ENCODE measurements at places on chromosomes 7 and 10. TPM values are rescaled to one million over a fixed set of nuclear protein-coding genes. Genes with fewer than 3 reads are reported as not detected.

Gene ACTR3C
- polyA plus RNA-seq: 9.7 TPM

Gene HECTD2
- polyA plus RNA-seq: 31.0 TPM

Gene ANKIB1
- polyA plus RNA-seq: 55.5 TPM

DNA sequence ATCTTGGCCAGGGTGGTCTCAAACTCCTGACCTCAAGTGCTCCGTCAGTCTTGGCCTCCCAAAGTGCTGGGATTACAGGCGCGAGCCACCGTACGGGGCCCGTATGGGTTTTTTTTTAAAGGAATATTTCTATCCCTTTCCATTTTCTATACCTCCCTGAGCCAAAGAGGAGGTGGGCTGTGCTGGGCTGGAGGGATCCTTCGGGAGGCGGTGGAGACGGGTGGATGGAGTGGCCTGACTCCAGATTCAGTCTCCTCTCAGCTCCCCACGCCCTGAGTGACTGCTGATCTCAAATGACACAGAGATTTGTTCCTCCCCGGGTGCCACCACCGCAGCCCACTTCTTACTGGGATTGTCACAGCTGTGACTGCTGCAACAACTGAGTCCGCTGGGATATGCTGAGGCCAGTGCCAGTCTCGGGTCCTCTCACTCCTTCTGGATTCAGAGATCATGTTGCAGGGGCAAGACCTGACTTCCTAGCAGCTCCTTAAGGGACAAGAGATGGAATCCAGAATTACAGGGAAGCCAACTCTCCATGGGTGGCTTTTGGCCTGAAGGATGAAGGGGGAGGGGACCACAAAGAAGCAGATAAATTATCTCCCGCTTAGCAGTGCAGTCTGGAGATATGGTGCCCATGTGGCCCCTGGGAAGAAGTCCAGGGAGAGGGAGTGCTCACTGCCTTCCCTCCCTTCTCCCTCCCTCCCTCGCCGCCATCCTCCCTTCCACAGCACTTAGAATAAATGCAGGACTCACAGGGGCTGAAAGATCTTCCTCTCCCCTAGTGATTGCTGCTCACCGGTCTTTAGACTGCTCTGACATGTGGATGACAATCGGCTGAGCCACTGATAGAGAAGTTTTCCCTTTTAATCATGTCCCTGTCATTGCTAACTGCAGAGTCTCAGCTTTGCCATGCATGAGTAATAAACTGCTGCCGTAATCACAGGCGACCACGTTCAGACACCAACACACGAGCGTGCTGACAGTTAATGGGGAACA lies 14.3 kb downstream of the GALNT17 start:
- DNase-seq: no peak

- no peak for DNase-seq
These were observed 30.8 kb upstream of the CRYGN start for GRCh38 chr7:151470711-151471110.

DNA sequence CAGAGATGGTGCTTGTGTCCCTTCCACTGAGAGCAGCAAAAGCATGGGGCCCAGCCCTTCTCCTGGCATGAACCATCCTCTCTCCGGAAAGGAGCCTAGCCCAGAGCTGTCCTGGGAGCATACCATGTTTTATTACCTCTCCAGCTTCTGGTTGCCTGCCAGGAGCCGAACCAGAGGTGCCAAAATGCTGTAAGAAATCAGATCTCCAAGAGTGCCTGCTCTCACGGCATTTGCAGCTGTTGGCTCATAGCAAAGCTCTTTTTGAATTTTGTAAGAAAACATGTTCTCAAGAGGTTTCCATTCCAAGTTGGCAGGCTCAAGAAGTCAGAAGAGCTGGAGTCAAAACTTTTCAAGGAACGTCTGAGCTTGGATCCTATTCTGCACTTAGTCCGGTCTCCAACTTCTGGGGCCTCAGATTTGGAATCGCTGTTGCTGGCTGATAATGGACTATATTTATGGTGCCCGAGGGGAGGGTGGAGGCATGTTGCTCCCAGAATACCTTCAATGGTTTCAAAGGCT lies 211.7 kb upstream of the MKI67 start:
- DNase-seq: no peak

GRCh38 chr7:27101171-27101956 lies 1.1 kb downstream of the HOXA2 start:
- no peak for DNase-seq

DNA sequence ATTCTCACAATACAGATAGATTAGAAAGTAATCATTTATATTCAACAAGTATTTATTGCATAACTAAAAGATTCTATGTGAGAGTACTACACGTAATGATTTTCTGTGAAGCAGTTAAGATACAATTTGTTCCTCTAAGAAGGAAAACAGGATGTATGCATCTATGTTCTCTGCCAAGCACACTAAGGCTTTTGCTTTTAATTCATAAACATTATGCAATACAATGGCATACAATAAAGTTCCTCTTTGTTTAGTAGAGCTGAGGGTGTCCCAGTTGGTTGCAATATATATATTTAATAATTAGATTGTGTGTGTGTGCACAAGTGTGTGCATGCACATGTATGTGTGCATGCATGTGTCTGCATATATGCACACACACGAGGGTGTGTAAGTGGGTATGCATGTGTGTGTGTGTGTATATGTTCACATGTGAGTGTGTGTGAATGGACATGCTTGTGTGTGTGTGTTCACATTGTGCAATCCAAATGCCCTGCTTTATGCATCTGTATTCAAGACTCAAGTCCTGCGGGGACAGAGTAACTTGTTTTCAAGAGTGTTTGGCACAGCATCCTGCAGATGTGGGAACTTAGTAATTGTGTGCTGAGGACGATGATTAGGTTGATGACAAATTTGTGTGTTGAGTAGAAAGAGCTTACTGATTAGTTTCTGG lies 481.5 kb upstream of the KLF6 start:
- DNase-seq: no peak

GRCh38 chr10:113921561-113922370 lies 67.3 kb downstream of the NHLRC2 start:
- no peak for DNase-seq

GRCh38 chr7:45157286-45157652 lies 322 bp upstream of the RAMP3 start:
- DNase-seq: no peak

- no peak for DNase-seq
These were observed 97.5 kb upstream of the OIT3 start for GRCh38 chr10:72796042-72796441.

- DNase-seq: no peak
These were observed 124.0 kb upstream of the ZEB1 start for GRCh38 chr10:31194986-31195385.

DNA sequence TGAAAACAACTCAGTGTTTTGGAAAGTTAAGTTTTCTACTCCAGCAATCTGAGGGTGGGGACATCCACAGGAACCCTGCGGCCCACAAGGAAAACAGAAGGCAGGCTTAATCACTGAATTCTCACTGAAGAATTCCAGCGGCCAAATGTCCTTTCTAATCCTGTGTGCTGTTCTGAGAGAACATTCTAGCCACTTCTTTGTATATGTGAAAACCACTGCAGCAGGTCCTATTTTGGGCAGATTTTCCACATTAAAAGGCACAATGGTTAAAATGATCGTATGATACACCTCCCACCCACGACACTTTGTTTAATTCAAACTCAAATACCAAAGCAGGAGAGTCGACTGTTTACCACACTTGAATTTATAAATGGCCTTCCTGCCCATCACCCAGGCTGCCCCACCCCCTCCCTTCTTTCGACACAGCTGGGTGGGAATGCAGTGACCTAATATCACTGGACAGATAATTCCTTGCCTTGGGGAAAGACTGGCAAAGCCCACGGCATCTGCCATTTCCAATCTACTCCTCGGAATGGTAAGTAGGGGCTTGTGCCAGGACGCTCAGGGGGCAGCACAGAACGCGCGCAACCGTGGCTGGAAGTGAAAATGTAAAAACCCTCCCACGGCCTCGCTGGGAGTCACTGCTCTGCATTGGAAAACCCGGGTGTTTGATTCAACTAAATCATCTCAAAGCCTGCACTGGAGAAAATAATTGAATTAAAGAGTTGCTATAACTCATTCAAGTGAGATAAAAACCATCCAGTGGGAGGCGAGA lies 67.0 kb downstream of the CTBP2 start:
- DNase-seq: no peak

GRCh38 chr10:111561124-111561523 lies 484.3 kb downstream of the ADRA2A start:
- no peak for DNase-seq

GRCh38 chr7:142581341-142581740 lies 167.9 kb upstream of the PRSS1 start:
- no peak for DNase-seq

DNA sequence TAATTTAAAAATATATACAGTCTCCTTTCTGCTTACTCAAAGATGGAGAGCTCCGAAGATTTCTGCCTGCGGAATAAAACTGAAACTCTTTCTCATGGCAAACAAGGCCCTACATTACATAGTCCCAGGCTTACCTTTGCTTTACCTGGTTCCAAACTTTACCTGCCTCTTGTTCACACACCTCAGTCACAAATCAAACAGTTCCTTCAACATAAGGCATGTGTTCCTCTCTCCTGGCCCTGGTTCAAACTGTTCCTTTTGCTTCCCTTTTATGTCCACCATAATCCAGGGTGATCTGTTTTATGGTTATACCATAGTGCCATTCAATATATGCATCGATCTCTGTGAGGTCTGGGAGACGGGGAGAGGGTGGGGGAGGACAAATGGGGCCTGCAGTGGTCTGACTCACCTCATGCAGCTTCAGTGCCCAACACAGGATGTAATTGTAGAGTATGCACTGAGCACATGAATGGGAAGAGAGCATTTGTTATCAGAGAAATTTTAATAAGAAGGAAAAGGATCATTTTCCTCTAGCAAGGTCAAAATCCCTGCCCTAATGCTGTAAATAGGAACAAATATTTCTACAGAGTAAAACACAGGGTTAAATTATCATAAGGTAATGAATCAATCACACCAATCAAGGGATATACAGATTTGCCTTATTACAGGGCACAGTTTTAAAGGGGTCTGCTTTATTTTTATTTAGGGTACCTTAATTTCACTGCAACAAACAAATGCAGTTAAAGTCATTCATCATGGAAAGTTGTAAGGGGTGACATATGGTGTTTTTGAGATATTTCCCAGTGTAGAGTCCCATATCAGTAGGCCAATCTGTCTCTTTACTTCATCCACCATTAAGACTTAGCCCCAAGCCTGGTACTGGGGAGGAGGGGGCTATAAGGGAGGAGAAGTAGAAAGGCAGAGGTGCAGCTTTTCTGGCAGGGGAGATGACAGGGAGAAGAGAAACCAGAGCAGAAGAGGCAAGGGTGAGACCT lies 88.8 kb upstream of the PDE1C start:
- no peak for DNase-seq

DNA sequence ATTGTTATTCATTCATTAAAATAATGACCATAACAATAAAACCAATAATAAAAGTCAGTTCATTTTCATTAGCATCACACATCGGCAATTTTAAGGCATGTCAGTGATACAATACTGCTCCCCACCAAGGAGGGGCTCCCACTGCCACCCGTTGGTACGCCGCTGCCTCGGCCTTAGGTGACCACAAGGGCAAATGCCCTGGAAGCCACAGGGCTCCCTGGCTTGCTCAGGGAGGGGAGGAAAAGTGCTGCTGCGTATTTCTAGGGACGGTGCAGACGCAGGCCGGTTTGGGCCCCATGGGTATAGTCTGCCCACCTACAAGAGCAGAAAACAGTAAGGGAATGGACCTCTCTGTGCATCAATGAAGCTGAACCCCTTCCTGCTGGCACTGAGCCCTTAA lies 85.1 kb downstream of the SLIT1 start:
- no peak for DNase-seq

GRCh38 chr7:157855452-157856213 lies 518.8 kb downstream of the DNAJB6 start:
- no peak for DNase-seq

DNA sequence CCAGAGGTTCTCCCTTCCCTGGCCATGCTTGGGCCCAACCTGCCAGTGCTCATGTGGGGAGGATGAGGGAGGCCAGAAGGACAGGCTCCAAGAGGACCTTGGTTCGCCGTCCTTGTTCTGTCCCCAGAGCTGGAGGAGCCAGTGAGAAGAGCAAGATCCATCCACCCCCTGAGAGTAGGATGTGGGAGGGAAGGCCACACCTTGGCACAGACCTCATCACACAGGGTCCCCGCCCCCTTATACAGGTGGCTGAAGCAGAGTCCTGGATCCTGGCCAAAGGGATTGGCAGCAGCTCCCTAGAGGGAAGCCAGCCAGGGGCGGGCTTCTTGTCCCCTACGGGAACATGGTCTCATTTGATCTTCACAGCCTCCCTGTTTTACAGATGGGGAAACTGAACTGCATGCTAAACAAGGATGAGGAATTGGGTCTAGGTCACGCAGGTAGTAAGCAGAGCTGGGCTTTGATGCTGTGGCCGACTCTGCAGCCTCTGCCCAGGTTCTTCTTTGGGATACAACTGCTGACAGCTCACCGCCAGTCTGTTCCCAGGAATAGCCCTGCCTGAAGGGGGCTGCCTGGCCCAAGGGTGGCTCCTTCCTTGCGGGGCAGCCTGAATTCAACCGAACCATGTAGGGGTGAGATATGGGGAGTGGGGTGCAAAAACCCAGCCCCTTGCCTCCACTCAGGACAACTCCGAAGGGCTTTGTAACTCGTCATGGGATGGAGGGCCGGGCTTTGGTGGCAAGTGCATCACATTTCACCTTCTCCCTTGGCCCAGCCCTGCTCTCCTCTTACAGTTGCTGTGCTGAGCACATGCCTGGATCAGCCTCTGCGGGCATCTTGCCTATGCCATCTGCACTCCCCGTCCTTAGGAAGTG lies 62.2 kb upstream of the KDM7A start:
- DNase-seq: no peak

- no peak for DNase-seq
These were observed 21.0 kb upstream of the ITGB1 start for GRCh38 chr10:32979041-32979440.

DNA sequence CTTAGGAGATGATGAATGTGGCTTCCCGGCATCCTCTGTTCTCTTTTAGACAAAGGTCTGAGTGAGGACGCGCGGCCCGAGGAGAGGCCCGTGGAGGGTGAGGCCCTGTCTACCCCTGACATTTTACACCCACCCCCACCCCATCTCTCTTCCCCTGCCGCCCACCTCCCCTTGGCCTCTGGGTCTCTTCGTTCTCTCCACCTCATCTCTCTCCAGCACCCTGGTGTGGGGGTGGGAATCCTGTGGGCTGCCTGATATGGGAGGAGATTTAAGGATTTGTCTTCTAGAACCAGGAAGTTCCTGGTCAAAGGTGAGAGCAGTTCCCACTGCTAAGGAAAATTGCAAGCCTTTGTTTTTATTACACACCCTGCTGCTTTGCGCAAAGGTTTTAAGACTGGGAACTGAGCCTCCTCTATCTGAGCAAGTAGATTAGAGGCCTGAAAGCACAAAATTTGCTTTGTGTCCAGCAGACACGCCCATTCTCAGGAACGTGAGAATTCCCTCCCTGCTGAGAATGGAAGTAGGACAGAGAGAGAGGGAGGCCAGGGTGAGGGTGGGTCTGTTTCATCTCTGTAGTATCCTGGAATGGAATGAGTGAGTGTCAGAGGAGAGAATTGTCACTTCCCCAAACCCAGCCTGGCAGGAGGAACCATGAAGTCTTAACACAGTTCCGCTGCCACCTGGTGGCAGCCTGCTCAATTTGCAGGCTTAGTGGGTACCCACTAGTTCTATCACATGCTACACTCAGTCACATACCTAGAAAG lies 91.2 kb downstream of the GTF2IRD1 start:
- DNase-seq: no peak
